Calu3 (cell line): ENCODE measurements at places on chromosomes 12 and 14. TPM values are rescaled to one million over a fixed set of nuclear protein-coding genes. Genes with fewer than 3 reads are reported as not detected.

Gene CLSTN3
- 37.5 and 48.1 TPM in 2 replicates for total RNA-seq

- no peak overlapping the region for H3K4me3 ChIP-seq
- no peaks in the 10 kb centered on the region for H3K4me1 ChIP-seq
- H3K36me3 ChIP-seq, result no peaks in the 10 kb centered on the region
- no peak overlapping the region for H3K27ac ChIP-seq
- no peaks in the 10 kb centered on the region for H3K27me3 ChIP-seq
These were observed 762.9 kb downstream of the C12orf50 start for GRCh38 chr12:87266305-87266704.

GRCh38 chr12:47709237-47709636 is 3.4 kb upstream of the RPAP3 start:
- DNase-seq, result no peak
- peaks cover 21% of the 10 kb centered on the region for H3K36me3 ChIP-seq
- H3K4me1 ChIP-seq, result peaks cover 11% of the 10 kb centered on the region
- no peak overlapping the region for H3K27ac ChIP-seq
- H3K4me3 ChIP-seq, result no peak overlapping the region

- H3K27me3 ChIP-seq, result no peaks in the 10 kb centered on the region
- H3K4me3 ChIP-seq, result peak overlapping the region; percentile 93
- peaks cover 79% of the 10 kb centered on the region for H3K36me3 ChIP-seq
- peak overlapping the region; percentile 99 for H3K27ac ChIP-seq
- no peak for DNase-seq
These were observed 1.8 kb downstream of the HNRNPC start for GRCh38 chr14:21267431-21267845.

DNA sequence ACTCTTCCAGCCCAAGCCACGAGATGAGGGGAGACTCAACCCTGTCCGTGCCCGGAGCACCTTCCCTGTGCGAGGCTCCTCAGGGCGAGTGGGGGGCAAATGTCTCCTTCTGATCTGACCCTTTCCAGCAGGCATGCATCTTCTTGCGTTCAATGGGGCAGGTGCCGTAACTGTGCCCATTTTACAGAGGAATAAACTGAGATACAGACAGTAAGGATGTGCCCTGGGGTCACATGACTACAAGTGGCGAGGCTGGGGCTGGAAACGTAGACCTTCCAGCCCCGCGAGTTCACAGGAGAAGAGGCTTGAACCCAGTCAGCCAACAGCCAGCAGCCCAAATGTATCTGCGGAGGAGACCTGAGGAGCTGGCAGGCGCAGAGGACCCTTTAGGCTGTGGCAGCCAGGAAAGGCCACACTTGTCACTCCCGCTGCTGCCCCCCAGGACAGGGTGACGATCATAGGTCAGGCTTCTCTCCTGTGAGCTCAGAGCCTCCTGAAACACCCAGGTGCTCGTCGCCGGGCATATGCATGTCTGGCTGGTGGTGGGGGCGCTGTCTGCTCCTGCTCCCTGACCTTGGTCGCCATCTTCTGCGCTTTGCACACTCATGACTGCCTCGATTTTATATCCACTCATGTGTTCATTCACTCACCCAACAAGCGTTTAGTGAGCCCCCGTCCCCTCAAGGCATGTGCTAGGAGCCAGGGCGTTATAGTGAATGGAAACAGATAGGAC is 41.7 kb downstream of the CCDC88C start:
- H3K27me3 ChIP-seq, result no peaks in the 10 kb centered on the region
- peaks cover 4% of the 10 kb centered on the region for H3K36me3 ChIP-seq
- DNase-seq, result no peak
- peaks cover 65% of the 10 kb centered on the region for H3K4me1 ChIP-seq
- H3K4me3 ChIP-seq, result no peak overlapping the region

- H3K27ac ChIP-seq, result no peak overlapping the region
- peaks cover 61% of the 10 kb centered on the region for H3K27me3 ChIP-seq
- no peak for DNase-seq
- H3K36me3 ChIP-seq, result no peaks in the 10 kb centered on the region
- H3K4me1 ChIP-seq, result no peaks in the 10 kb centered on the region
These were observed 406.4 kb downstream of the SNAPC1 start for GRCh38 chr14:62168564-62169155.

DNA sequence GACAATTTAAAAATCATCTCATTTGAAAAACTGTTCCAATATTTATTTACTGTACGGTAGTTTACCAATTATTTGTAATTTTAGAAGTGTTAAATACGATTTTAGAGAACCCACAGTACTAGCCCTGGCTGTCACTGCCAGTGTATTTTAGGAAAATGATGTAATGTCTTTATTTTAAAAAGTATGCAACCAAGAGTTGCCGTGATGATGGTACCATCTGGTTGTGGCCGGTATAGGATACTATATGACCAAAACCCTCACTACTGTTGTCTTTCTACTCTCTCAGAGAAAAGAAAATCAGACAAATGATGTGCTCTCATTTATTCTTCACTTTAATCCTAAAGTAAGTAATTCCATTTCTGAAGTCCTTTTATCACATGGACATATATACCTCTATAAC is 395.0 kb downstream of the FOXG1 start:
- H3K4me1 ChIP-seq, result peaks cover 13% of the 10 kb centered on the region
- no peaks in the 10 kb centered on the region for H3K27me3 ChIP-seq
- H3K36me3 ChIP-seq, result no peaks in the 10 kb centered on the region
- DNase-seq, result no peak
- no peak overlapping the region for H3K27ac ChIP-seq
- H3K4me3 ChIP-seq, result no peak overlapping the region

Gene CDC42BPB
- 98.7 and 112 TPM in 2 replicates for total RNA-seq

Gene TSHR
- not detected in 2 replicates for total RNA-seq

Gene DLGAP5
- total RNA-seq, result 48.7 and 54.3 TPM in 2 replicates

Gene SERPINA9
- total RNA-seq, result not detected in 2 replicates

Gene REP15
- 0.78 and 0.83 TPM in 2 replicates for total RNA-seq

- H3K27me3 ChIP-seq, result no peaks in the 10 kb centered on the region
- no peaks in the 10 kb centered on the region for H3K36me3 ChIP-seq
- DNase-seq, result no peak
- no peak overlapping the region for H3K4me3 ChIP-seq
- no peak overlapping the region for H3K27ac ChIP-seq
These were observed 58.0 kb upstream of the PSMA6 start for GRCh38 chr14:35234012-35234805.

DNA sequence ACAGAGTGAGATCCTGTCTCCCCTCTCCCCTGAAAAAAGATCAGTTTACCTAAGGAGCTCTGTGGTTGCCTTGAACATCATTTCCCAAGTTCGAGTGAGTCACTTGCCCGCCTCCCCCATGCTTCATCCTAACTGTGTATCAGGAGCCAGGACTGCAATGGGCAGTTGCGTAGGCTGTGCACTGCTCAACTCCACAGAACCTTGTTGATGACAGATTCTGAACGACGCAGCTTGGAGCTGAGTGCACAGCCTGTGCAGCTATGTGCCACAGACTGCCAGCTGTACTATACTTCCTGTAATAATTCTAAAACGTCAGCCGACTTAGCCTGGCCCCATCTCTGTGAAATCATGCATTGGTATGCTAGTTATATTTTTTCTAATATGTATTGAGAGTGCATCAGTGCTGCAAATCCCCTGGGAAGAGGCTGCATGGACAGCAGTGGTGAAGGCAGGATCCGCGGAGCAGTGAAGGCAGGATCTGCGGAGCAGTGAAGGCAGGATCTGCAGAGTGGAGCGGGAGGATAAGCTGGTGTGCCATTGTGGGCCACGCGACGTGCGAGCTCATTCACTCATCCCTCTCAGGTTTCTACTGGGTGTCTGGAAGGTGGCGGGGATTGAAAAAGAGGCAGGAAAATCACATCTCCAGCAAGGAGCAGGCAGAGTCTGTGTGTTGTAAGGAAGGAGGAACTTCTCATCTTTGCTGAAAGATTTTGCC is 80.8 kb downstream of the GALNT9 start:
- no peak overlapping the region for H3K4me3 ChIP-seq
- peaks cover 80% of the 10 kb centered on the region for H3K27me3 ChIP-seq
- no peaks in the 10 kb centered on the region for H3K4me1 ChIP-seq
- H3K27ac ChIP-seq, result no peak overlapping the region

DNA sequence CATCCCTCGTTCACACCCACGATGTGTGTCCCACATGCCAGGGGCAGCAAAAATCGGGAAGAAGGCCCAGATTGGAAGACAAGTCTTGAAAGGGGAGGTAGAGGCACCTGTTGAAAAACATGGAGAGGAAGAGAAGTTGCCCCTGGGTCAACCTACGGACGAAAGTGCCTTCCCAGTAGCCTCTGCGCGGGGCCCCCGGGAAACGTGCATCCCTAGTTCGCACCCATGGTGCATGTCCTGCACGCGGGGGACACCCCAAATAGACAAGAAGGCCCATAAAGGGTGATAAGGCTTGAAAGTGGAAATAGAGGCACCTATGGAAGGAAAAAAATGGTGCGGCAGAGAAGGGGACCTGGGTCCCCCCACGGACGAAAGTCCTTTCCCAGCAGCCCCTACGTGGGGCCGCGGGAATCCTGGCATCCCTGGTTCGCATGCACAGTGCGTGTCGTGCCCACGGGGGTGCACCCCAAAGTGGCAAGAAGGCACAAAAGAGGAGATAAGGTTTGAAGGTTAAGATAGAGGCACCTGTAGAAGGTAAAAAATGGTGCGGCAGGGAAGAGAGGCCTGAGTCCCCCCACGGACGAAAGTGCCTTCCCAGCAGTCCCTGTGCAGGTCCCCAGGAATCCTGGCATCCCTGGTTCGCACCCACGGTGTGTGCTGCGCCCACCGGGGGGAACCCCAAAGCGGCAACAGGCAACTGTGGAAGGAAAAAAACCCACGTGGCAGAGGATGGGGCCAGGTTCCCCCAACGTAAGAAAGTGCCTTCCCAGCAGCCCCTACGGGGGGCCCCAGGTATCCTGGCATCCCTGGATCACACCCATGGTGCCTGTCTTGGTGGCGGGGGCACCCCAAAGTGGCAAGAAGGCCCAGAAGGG is 278.3 kb downstream of the ALG10 start:
- peaks cover 8% of the 10 kb centered on the region for H3K36me3 ChIP-seq
- no peaks in the 10 kb centered on the region for H3K27me3 ChIP-seq
- no peaks in the 10 kb centered on the region for H3K4me1 ChIP-seq
- H3K4me3 ChIP-seq, result no peak overlapping the region

Gene GARIN6
- not detected in 2 replicates for total RNA-seq

DNA sequence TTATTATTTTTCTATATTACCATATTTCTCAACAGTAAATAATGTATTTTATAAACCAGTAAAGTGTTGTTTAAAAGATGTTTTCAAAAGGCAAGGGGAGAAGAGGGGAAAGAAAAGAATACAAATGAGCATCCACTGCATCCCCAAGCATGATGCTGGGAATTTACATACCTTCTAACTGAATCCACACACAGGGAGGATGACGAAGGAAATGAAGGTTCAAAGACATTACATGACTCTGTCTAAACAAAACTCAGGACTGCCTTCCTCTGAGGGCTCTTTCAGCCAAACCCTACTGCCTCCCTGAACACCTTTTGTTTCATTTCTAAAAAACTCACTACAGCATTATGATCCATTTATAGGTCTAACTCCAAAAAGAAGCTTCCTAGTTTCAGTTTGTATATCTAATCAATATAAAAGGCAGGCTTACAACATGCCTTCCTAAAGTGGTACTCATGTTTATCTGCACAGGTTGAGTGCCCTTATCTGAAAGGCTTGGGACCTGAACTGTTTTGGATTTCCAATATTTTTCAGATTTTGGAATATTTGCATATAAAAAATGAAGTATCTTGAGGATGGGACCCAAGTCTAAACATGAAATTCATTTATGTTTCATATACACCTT is 30.3 kb downstream of the DICER1 start:
- no peak overlapping the region for H3K4me3 ChIP-seq
- no peak overlapping the region for H3K27ac ChIP-seq
- no peaks in the 10 kb centered on the region for H3K4me1 ChIP-seq

GRCh38 chr14:58238252-58239243 is 6.1 kb upstream of the PSMA3 start:
- H3K27ac ChIP-seq, result no peak overlapping the region
- H3K4me1 ChIP-seq, result peaks cover 12% of the 10 kb centered on the region
- no peak overlapping the region for H3K4me3 ChIP-seq
- peaks cover 3% of the 10 kb centered on the region for H3K36me3 ChIP-seq

DNA sequence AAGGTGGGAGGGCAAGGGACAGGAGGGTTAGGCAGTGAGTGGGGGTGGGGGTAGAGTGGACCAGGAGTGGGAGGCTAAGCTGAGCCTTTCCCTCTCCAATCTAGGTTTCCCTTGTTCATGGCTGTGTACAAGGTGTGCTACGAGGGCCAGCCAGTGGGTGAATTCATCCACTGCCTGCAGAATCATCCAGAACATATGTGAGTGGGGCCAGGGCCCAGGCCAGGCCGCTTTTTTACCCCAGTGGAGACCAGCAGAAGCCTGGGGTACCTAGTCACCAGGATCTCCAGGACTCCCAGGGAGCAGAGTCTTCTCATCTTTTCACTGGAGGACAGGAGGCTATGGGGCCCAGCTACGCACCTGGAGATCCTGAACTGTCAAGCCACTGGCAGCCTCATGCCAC is 2.7 kb upstream of the COX14 start:
- peaks cover 19% of the 10 kb centered on the region for H3K27me3 ChIP-seq
- H3K27ac ChIP-seq, result no peak overlapping the region
- peaks cover 12% of the 10 kb centered on the region for H3K4me1 ChIP-seq
- H3K4me3 ChIP-seq, result no peak overlapping the region
- no peak for DNase-seq

DNA sequence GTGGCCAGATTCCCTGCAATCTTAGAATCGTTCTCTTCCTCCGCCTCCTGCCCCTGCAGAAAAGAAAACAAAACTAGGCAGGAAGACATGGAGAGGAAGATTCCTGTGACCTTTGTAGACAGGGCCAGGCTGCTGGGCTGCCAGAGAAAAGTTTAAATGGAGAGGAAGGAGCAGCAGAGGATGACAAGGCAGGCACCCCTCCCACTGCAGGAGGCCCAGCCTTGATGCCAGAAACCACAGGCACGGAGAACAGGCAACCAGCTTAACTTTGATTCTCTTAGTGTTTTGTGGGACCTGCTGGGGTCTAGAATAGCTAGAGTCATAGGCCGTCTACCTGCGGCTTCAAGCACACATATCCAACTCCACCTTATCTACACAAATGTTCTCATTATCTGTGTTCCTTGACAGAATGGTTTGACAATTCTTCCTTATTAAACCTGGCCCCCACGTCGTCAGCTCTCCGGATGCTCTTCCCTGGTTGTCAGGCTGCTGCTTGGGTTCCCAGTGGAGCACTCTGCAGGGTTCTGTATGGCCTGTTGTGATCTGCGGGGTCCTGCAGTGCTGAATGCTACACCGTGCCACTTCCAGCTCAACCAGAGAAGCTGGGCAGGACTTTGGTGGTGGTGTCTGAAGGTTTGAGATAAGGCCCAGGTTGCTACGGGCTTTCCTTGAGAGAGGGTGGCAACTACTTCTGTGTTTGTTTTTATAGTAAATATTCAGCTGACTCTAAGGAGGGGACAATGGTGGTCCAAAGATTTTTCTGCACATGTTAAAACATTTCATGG is 609.5 kb downstream of the AACS start:
- no peaks in the 10 kb centered on the region for H3K4me1 ChIP-seq
- H3K36me3 ChIP-seq, result no peaks in the 10 kb centered on the region
- no peak overlapping the region for H3K27ac ChIP-seq
- H3K27me3 ChIP-seq, result no peaks in the 10 kb centered on the region

Gene NXPH4
- total RNA-seq, result 2.0 and 4.1 TPM in 2 replicates

- H3K27ac ChIP-seq, result no peak overlapping the region
- peaks cover 11% of the 10 kb centered on the region for H3K4me1 ChIP-seq
- H3K4me3 ChIP-seq, result no peak overlapping the region
- no peak for DNase-seq
- no peaks in the 10 kb centered on the region for H3K36me3 ChIP-seq
- H3K27me3 ChIP-seq, result no peaks in the 10 kb centered on the region
These were observed 7.7 kb upstream of the PPP1R13B start for GRCh38 chr14:103854822-103855733.

Gene KRT6A
- total RNA-seq, result 0.24 TPM in 1 of 2 replicates, not detected in the other

GRCh38 chr12:43029971-43030370 is 440.4 kb upstream of the PRICKLE1 start:
- H3K27ac ChIP-seq, result no peak overlapping the region
- no peak for DNase-seq
- no peaks in the 10 kb centered on the region for H3K36me3 ChIP-seq
- no peaks in the 10 kb centered on the region for H3K27me3 ChIP-seq
